ENCODE measurements at places on chromosomes 3 and 15.

GRCh38 chr3:197447057-197447456 lies 108.7 kb downstream of the BDH1 start:
- no peak for DNase-seq

DNA sequence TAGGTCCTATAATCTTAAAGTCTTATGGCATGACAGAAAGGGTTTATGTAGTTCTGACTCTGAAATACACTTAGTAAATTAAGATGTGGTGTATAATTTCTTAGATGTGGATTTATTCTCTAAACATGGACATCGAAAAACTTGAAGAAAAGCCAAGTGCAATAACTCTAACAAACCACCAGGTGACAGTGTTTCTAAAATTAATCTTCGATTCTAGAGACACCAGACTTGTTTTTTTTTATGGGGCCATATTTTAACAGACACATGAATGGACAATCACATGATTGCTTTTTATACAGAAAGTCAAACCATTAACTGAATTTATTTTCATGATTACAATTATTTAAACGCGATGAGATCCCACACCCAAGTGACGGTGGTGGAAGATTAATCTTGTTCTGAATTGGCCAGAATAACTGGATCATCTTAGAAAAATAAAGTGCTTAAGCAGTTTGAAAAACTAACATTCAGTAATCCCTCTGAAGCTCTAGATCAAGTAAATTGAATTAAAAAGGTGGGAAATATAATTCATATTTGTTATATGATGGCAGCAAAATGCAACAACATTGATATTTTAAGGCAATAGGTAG lies 305.1 kb downstream of the LSAMP start:
- DNase-seq = peak; percentile 1

DNA sequence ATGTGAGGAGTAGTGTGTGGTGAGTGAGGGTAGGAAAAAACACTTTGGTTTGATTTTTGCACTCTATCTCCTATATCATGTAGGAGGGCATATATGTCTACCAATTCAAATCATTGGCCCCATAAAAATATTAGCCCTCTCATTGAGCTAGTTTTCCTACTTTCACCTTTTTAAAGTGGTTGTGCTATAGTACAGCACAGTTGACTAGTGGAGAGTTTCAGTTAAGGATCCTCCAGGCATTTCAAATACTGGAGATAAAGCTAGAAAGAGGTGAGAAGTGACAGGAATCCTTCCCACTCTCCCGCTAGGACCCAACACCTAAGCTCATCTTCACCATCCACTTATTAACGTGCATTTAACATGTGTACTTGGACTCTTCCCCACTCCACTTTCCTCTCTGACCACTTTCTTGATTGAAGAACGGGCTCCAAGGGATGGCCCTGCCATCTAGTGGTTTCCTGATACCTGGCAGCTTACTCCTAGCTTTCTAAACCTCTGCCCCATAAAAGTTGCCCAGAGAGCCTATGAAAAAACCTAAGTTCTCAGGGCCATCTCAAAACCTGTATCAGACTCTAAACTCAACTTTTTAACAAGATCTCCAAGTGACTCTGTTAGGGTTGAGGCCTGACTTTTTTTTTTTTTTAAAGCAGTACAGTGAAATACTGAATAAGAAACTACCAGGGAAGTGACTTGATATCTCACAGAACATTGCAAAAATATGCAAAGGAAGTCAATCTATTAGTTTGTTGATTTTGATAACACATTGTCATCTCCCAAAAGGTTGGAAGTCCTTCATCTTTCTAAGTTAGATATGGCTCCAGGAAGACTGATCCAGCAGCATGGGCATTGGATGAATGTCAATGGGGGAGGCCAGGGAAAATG lies 17.9 kb downstream of the IL12A start:
- peak; percentile 75 for DNase-seq

DNA sequence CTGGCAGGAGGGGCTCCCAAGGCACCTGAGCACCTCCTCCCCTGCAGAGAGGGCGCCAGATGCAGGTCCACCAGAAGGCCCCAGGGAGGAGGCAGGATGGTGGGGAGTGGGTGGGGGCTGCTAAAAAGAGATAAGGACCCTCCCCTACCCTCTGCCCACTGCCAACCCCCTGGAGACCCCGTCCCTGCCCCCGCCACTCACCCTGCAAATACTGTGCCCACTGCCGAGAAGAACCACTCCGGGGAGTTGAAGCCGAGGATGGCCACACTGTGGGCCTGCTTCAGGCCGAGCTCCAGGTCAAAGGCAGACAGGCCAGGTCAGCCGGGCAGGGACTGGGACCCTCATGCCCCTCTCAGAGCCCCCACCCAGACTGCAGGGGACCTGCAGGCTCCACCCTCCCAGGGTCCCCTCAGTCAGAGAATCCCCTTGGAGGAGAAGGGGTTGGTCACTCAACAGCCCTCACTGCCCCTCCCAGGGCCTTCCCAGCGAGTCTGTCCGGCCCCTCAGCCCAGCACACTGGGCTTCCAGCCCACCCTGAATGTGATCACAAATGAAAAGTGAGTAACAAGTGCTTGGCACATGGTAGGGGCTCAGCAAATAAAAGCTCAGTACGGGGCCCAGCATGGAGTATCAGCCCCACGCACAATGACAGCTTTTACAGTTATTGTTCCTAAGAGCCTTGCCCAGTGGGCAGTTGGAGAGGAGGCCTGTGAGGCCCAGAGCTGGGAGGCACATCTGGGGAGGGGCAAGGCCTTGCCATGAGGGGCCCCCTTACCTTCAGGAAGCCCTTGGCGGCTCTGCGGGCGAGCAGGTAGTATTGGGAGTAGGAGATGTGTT lies 40.4 kb downstream of the ACSBG1 start:
- no peak for DNase-seq

DNA sequence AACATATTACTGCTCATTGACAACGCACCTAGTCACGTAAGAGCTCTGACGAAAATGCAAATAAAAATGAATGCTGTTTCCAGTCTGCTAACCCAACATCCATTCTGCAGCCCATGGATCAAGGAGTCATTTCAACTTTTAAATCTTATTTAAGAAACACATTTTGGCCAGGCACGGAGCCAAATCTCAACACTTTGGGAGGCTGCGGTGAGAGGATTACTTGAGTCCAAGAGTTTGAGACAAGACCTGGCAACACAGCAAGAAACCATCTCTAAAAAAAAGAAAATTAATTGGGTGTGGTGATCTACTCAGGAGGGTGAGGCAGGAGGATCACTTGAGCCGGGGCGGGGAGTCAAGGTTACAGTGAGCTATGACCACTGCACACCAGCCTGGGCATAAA lies 22.4 kb upstream of the TM4SF19 start:
- no peak for DNase-seq

DNA sequence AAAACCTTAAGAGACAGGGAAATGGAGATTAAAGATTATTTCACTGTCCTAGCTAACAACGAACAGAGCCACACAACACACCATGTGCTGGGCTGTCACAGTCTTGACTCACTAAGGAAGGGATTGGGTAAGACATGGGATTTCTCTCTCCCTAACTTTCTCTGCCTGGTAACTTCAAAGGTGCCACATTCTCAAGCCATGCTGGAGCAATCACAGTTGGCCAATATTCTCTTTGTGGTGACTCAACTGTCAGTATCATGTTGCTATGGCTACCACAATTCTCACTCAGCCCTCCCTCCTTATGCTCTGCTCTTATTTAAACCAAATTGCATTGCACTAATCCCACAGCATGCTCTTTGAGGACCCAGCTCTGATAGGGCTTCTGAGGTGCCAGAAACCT lies 74.0 kb downstream of the OXNAD1 start:
- DNase-seq = peak; percentile 31

GRCh38 chr15:91660174-91660649 lies 193.3 kb upstream of the SLCO3A1 start:
- no peak for DNase-seq

GRCh38 chr15:47439146-47440111 lies 277.9 kb upstream of the SEMA6D start:
- peak; percentile 75 for DNase-seq
